ENCODE measurements at places on chromosomes 1 and 21. TPM values are rescaled to one million over a fixed set of nuclear protein-coding genes. Genes with fewer than 3 reads are reported as not detected.

The ANKRD45 gene
- polyA plus RNA-seq = not detected

The REN gene
- not detected for polyA plus RNA-seq

The HPDL gene
- polyA plus RNA-seq = 0.22 TPM

The WDR64 gene
- polyA plus RNA-seq = not detected

The RNF220 gene
- 33.3 TPM for polyA plus RNA-seq

The SLC37A1 gene
- 4.6 TPM for polyA plus RNA-seq

The NBPF6 gene
- polyA plus RNA-seq = not detected

The ZNF672 gene
- polyA plus RNA-seq = 12.7 TPM

The LCE6A gene
- not detected for polyA plus RNA-seq

The DISP3 gene
- polyA plus RNA-seq = 0.12 TPM

The UBE2U gene
- polyA plus RNA-seq = 0.09 TPM

The SOD1 gene
- polyA plus RNA-seq = 408 TPM

The GRIK3 gene
- 0.22 TPM for polyA plus RNA-seq

The WNT3A gene
- not detected for polyA plus RNA-seq

The PGLYRP3 gene
- not detected for polyA plus RNA-seq

The L1TD1 gene
- 0.03 TPM for polyA plus RNA-seq

The ECM1 gene
- 10.1 TPM for polyA plus RNA-seq

The GJC2 gene
- 5.3 TPM for polyA plus RNA-seq

The TNFAIP8L2 gene
- 20.4 TPM for polyA plus RNA-seq

The HFM1 gene
- 0.23 TPM for polyA plus RNA-seq

The DLGAP3 gene
- polyA plus RNA-seq = 0.28 TPM

The C1orf185 gene
- not detected for polyA plus RNA-seq

The CA14 gene
- 0.03 TPM for polyA plus RNA-seq

The EPHA10 gene
- 0.04 TPM for polyA plus RNA-seq

The KRTAP10-3 gene
- polyA plus RNA-seq = not detected

The C1QC gene
- polyA plus RNA-seq = 138 TPM

Data from adipose tissue (tissue), 3 donors.